ENCODE measurements at places on chromosomes 4 and X. TPM values are rescaled to one million over a fixed set of nuclear protein-coding genes. Genes with fewer than 3 reads are reported as not detected.

Gene PABPC4L
- total RNA-seq: not detected

DNA sequence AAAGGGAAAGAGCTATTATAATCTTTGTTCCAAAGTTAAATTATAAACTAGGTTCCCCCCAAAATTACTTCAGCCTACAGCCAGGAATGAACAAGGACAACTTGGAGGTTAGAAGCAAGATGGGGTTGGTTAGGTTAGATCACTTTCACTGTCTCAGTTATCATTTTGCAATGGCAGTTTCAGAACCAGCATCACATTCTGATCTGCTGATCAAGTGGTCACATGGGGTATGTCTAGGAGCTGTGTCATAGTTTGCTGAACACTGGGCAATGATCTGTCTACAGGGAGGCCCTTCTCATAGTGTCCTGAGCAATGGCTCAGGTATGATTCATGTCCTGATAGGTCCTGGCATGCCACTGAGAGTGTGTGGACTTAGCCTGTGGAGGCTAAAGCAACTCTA, 41.6 kb upstream of the XIAP start:
- DNase-seq: no peak
- H3K36me3 ChIP-seq: no peaks in the 10 kb centered on the region
- H3K27ac ChIP-seq: no peak overlapping the region

DNA sequence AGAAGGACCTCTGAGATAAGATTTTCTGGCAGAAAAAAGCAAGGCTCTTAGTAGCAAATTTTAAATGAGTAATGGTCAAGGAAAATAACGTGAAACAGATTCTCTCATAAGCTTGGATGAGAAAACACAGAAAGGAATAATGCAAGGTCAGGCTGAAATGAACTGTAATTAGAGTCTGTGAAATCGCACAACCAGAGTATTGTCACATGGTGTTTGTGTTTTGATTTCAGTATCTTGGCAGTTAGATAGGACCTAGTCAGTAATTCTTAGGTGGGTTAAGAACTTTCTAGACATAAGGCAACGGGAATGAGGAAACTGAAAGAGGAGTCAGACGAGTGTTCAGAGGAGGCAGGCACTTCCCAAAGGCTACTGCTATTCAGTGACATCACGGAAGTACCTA, 34.6 kb downstream of the LIMCH1 start:
- DNase-seq: no peak
- H3K27ac ChIP-seq: no peak overlapping the region
- H3K4me1 ChIP-seq: no peaks in the 10 kb centered on the region
- no peaks in the 10 kb centered on the region for H3K36me3 ChIP-seq
- H3K4me3 ChIP-seq: no peak overlapping the region
- no peaks in the 10 kb centered on the region for H3K27me3 ChIP-seq

GRCh38 chr4:189592890-189593289, 347.8 kb upstream of the FRG1 start:
- no peaks in the 10 kb centered on the region for H3K36me3 ChIP-seq
- no peak for DNase-seq

DNA sequence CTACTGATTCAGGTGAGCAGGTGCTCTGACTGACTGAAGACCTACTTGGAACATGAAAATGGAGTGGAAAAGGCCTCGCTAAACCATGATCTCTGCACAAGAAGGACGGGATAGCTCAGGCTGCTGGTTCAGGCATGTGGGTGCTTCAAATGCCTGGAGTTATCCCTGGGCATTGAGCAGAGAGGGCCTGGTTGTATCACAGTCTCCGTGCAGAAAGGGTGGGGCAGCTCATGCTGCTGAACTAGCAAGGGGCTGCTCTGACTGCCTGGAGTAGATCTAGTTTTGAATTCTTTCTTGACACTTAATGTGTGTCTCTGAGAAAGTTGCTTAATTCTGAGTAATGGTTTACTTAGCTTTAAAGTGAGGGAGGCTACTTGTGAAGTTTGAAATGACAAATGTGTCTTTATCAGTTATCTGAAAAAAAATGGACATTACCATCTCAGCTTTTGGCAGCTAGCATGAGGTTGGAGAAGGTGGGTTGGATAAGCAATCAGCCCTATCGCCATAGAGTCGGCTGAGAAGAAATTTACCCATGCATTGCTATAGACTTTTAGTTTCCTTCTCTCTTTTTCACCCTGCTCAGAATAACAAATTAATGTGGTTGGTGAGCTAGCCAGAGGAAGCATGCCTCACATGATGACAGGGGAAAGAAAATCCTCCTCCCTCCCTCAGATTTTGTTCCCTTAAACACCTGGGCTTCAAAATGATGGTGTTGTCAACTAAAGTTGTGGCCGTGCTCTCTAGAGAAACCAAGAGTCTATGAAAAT, 832.4 kb downstream of the STIM2 start:
- H3K4me1 ChIP-seq: no peaks in the 10 kb centered on the region
- no peak overlapping the region for H3K4me3 ChIP-seq
- H3K27me3 ChIP-seq: no peaks in the 10 kb centered on the region
- no peak for DNase-seq
- no peak overlapping the region for H3K27ac ChIP-seq
- H3K36me3 ChIP-seq: no peaks in the 10 kb centered on the region

Gene GLRA3
- total RNA-seq: not detected

GRCh38 chr4:169611157-169611556, 1.2 kb downstream of the NEK1 start:
- no peaks in the 10 kb centered on the region for H3K27me3 ChIP-seq
- peaks cover 24% of the 10 kb centered on the region for H3K4me1 ChIP-seq
- DNase-seq: no peak
- H3K36me3 ChIP-seq: no peaks in the 10 kb centered on the region
- peak overlapping the region; percentile 99 for H3K27ac ChIP-seq

- H3K36me3 ChIP-seq: no peaks in the 10 kb centered on the region
- H3K27ac ChIP-seq: no peak overlapping the region
- H3K4me1 ChIP-seq: no peaks in the 10 kb centered on the region
- DNase-seq: no peak
- H3K27me3 ChIP-seq: no peaks in the 10 kb centered on the region
These were observed 15.7 kb upstream of the DUSP9 start for GRCh38 chrX:153631346-153631745.

- H3K27me3 ChIP-seq: peaks cover 4% of the 10 kb centered on the region
- peaks cover 13% of the 10 kb centered on the region for H3K4me1 ChIP-seq
- H3K4me3 ChIP-seq: no peak overlapping the region
These were observed 14.5 kb upstream of the ENPP6 start for GRCh38 chr4:184232202-184232601.

- H3K27ac ChIP-seq: no peak overlapping the region
- DNase-seq: no peak
- H3K27me3 ChIP-seq: no peaks in the 10 kb centered on the region
- no peaks in the 10 kb centered on the region for H3K36me3 ChIP-seq
- H3K4me1 ChIP-seq: no peaks in the 10 kb centered on the region
- H3K4me3 ChIP-seq: no peak overlapping the region
These were observed 228.0 kb downstream of the APBB2 start for GRCh38 chr4:40986375-40986774.

DNA sequence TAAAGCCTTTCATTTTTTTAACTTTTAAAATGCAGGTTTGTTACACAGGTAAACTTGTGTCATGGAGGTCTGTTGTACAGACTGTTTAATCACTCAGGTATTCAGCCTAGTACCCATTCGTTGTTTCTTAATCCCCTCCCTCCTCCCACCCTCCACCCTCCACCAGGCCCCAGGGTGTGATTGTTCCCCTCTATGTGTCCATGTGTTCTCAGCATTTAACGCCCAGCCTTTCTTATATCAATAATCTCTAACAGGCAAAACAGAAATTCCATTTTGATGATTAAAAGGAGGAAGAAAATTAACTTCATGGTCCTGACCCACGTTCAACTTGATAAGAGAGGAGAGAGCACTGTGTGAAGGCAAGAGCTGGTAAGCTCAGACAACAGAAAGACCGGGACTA, 75.1 kb downstream of the TSPAN5 start:
- no peak for DNase-seq
- H3K27me3 ChIP-seq: no peaks in the 10 kb centered on the region
- H3K4me3 ChIP-seq: no peak overlapping the region

DNA sequence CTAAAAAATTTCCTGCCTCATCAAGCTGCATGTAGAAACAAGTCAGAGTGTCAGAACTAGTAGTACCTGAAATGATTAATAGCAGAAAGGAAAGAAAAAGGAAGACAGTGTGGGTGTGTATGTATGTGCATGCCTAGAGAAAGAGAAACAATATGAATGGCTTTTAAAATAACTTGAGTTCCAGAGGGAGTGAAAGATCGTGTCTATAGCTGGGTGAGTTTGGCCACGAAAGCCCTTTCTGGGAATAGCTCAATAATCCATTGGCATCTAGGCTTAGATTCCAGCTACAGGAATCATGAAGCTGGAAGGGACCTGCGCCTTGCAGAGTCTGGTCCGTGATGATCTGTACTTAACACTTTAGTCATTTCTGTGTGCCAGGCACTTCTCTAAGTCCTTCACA, 195.6 kb downstream of the RAPGEF2 start:
- no peak for DNase-seq
- no peaks in the 10 kb centered on the region for H3K27me3 ChIP-seq
- no peak overlapping the region for H3K4me3 ChIP-seq
- no peaks in the 10 kb centered on the region for H3K4me1 ChIP-seq

- DNase-seq: no peak
- H3K36me3 ChIP-seq: peaks cover 8% of the 10 kb centered on the region
- H3K27me3 ChIP-seq: no peaks in the 10 kb centered on the region
- peaks cover 55% of the 10 kb centered on the region for H3K4me1 ChIP-seq
- H3K4me3 ChIP-seq: peak overlapping the region; percentile 97
- H3K27ac ChIP-seq: peak overlapping the region; percentile 90
These were observed 12.2 kb upstream of the PRDM8 start for GRCh38 chr4:80184825-80185756.

Gene SMPX
- total RNA-seq: not detected

Gene WWC2
- 0.20 TPM for total RNA-seq

DNA sequence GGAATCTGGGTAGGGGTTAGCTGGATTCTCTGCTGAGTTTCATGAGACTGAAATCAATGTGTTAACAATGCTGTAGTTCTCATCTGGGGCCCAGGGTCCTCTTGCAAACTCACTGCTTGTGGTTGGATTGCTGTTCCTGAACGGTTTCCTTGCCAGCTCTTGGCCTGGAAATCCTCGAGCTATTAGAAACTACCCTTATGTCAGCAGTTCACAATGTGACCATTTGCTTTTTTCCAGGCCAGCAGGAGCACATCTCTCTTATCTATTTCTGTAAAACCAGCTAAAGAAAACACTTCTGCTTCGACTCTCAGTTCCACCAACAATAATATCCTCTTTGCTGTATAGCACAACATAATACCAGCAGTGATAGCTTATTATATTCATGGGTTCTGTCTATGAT, 140.1 kb upstream of the TRAM1L1 start:
- H3K27me3 ChIP-seq: no peaks in the 10 kb centered on the region
- H3K36me3 ChIP-seq: no peaks in the 10 kb centered on the region
- H3K4me1 ChIP-seq: no peaks in the 10 kb centered on the region
- DNase-seq: no peak
- no peak overlapping the region for H3K27ac ChIP-seq

GRCh38 chrX:40040686-40041461, 56.9 kb downstream of the BCOR start:
- no peak overlapping the region for H3K27ac ChIP-seq
- H3K4me1 ChIP-seq: peaks cover 3% of the 10 kb centered on the region
- no peaks in the 10 kb centered on the region for H3K27me3 ChIP-seq

- no peaks in the 10 kb centered on the region for H3K4me1 ChIP-seq
- no peak overlapping the region for H3K27ac ChIP-seq
- no peaks in the 10 kb centered on the region for H3K27me3 ChIP-seq
- DNase-seq: no peak
- no peaks in the 10 kb centered on the region for H3K36me3 ChIP-seq
These were observed 7.7 kb downstream of the TLR7 start for GRCh38 chrX:12874581-12874980.

- peaks cover 10% of the 10 kb centered on the region for H3K4me1 ChIP-seq
- no peaks in the 10 kb centered on the region for H3K27me3 ChIP-seq
- no peak overlapping the region for H3K27ac ChIP-seq
These were observed 47.3 kb downstream of the SH2D1A start for GRCh38 chrX:124393659-124394058.

DNA sequence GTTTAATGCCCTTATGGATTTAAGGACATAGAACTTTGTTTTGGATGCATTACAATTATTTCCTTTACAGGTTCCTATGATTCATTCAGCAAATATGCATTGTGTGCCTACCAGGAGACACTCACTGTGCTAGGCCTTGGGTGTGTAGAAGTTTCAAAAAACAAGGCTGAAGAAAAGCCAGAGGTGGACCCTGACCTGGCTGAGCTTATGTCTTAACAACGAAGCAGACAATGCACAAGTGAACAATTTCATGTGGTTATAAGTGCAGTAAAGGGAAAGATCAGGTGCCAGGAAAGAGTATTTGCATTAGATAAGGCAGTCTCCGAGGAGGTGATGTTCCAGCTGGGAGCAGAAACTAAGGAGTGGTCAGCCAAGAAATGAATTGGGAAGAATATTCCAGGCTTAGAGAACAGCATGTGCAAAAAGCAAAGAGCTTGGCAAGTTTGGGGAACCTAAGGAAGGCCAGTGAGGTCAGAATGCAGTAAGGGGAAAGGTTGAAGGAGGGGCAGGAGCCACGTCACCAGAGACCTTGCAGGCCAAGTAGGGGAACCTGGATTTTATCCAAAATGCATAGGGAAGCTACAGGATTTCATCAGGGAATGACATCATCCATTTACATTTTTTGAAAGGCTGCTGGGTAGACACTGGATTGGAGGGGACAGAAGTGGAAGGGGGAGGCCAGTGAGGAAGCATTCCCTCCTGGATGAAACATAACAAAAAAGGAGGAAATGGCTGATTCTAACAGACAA, 193.6 kb downstream of the SOWAHB start:
- no peaks in the 10 kb centered on the region for H3K36me3 ChIP-seq
- H3K27ac ChIP-seq: no peak overlapping the region
- no peak for DNase-seq
- H3K4me1 ChIP-seq: no peaks in the 10 kb centered on the region

DNA sequence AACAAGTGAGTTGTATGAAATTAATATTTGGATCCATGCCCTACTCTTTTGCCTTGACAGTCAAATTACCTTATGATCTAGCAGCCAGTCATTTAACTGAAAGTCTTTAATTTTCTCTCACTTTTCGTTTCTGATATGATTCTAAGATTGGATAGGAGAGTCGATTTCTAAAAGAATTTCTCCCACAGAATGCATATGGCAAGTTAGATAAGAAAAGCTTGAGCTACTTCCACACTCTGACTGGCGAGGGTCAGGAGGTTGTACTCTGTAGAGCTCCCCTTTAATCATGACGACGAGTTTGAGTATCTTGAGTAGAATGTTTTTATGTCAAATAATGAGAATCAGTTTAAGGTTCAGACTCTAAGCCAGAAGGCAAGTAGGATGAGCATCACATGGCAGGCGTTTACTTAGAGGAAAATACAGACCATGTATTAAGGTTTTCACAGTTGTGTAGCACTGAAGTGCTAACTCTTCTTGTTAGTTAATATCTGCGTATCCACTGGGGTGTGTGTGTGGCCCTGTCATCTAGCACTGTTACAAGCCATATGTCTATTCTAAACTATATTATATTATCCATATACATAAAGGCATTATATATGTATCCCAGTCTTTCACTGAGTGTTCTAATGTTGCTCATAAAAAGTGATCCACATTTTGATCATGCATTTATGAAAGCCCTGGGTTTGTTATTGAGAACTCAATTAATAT, 37.8 kb downstream of the LRP2BP start:
- no peaks in the 10 kb centered on the region for H3K4me1 ChIP-seq
- H3K4me3 ChIP-seq: no peak overlapping the region
- peaks cover 31% of the 10 kb centered on the region for H3K36me3 ChIP-seq
- no peak overlapping the region for H3K27ac ChIP-seq
- H3K27me3 ChIP-seq: no peaks in the 10 kb centered on the region

GRCh38 chrX:42770566-42770965, 7.4 kb downstream of the PPP1R2C start:
- no peaks in the 10 kb centered on the region for H3K27me3 ChIP-seq
- no peak overlapping the region for H3K4me3 ChIP-seq
- no peak for DNase-seq
- H3K36me3 ChIP-seq: no peaks in the 10 kb centered on the region

All from CD4-positive, CD25-positive, alpha-beta regulatory T cell (primary cell).